ENCODE measurements at places on chromosomes 13 and 19.

- no peak for DNase-seq
Observed at GRCh38 chr19:48443731-48444128, 2.1 kb upstream of the GRWD1 start.

DNA sequence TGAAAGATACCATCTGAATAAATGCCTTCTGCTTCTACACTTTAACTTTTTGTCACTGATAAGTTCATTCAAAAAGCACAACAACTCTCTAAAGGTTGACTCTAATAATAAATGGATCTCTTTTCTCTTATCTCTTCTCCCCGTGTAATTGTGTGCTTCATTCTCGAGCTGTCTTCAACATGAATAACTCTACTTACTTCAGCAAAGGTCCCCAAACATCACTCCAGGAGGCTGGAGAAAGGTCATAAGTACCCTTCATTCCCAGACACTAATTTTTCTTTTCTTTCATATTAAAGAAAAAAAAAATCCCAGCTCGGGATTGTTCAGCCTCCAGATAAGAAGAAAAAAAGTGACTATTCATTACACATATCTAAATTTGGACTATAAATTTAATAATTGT lies 222.2 kb downstream of the FOXO1 start:
- DNase-seq: no peak

GRCh38 chr13:30906411-30907051 lies 460 bp downstream of the MEDAG start:
- no peak for DNase-seq

GRCh38 chr13:49082653-49083536 lies 107.2 kb downstream of the FNDC3A start:
- DNase-seq: no peak

DNA sequence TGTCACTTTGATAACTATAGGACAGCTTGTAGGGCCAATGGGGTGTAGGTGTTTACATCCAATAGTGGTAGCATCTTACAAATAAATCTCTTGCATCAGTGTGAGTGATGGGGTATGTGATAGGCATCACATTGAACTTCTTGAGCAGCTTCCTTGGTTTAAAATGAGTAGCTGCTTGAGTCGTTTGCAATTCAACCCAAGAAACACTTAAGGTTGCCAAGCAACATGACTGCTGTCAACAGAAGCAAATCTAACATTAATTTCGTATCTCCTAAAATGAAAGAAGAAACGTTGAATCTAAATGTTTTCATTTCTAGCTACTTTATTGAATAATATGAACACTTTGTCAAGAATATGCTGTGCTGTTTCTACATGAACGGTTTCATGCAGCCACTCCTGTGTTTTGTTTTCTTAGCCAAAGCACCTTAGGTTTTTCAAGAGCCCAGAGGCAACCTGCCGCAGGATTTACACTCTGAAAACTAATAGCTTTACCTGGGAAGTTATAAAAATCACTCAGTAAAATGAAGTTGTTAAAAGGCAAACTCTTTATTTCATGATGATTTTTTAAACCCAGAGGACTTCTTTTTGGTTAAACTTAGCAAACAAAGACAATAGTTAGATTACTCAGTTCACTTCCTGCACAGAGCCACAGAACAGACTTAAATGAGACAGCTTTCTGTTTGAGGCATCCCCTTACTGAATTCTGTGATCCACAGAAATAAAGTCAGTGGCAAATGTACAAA lies 305.2 kb downstream of the MTUS2 start:
- DNase-seq: peak; percentile 56

DNA sequence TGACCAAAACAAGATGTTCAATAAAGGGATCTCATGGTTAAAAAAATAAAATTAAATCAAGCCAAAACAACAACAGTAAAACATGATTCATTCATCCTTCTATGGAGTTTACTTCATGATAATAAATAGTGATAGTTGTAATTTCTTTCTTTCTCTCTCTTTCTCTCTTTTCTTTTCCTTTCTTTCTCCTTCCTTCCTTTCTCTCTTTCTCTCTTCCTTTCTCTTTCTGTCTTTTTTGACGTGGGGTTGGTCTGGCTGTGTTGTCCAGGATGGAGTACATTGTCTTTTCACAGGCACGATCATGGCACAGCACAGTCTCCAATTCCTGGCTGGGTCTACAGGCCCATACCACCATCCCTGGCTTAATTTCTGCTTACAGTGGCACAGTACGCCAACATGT lies 29.1 kb upstream of the PCCA start:
- no peak for DNase-seq

DNA sequence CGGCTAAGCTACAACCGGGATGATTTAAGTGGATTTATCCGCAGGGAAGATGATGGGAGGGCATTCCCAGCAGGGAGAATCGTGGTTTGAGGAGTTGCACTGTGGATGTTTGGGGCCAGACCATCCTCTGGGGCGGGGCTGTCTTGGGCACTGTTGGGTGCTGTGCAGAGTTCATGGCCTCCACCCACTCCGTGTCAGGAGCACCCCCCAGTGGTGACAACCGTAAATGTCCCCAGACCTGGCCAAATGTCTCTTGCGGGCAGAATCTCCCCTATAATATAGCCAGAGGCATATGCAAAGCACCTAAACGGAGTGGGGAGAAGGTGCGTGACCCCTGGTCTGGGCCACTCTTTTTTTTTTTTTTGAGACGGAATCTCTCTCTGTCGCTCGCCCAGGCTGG lies 40.2 kb downstream of the SMIM24 start:
- DNase-seq: peak; percentile 67

- DNase-seq: no peak
Observed at GRCh38 chr19:29858621-29859020, 46.8 kb downstream of the CCNE1 start.

- DNase-seq: no peak
Observed at GRCh38 chr13:110377178-110377825, 70.2 kb downstream of the COL4A2 start.

DNA sequence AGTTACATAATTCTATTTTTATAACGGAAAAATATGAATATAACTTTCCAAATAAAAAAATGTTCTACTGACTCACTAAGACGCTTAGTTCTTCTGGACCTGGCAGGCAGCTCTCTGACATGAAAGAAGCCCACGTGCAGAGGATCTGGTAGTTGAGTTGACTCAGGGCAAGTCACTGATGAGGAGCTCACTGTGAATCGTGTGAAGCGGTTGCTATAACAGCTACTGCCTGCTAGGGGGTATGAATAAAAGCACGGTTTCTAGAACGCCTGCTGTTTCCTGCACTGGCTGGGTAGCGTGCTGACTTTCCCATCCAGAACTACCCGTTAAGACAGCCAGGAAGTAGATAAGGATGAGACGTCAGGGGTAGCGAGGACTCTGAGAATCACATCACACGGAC lies 54.7 kb upstream of the WASF3 start:
- DNase-seq: peak; percentile 1

- no peak for DNase-seq
Observed at GRCh38 chr19:2237051-2237868, 636 bp downstream of the SF3A2 start.

GRCh38 chr13:63972328-63972727 lies 2556.7 kb upstream of the PCDH20 start:
- no peak for DNase-seq

GRCh38 chr19:24054044-24054935 lies 32.7 kb upstream of the ZNF254 start:
- no peak for DNase-seq

DNA sequence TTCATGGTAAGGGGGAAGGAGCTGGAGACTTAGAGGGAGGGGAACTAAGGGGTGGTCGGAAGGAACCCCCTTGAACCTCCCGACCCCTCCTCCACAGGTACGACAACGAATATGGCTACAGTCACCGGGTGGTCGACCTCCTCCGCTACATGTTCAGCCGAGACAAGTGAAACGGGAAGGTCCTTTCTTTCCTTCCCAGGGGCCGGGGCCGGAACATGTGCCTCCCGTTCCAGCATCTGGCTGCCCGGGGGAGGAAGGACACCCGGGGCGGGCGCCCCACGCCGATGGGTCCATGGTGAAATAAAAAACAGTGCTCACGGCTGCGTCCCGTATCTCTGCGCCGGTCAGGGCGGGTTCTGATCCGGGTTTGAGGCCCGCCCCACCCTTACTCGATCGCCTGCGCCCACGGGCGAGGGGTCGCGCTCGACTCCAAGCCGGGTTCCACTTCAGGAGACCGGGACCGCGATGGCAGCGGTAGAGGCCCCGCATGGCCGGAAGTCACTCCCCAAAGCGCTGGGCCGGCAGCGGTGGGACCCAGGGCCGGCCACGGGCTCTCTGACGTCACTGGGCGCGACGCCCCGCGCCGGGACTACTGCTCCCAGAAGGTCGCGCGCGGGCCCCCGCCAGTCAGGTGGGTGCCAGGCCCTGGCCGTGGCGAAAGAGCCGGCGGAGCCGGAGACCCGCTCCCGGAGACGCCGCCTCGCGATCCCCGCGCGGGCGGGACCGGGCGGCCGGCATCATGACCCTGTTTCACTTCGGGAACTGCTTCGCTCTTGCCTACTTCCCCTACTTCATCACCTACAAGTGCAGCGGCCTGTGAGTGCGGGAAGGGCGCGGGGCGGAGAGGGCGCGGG lies at the start of gene TMEM147:
TSS of gene TMEM147 (plus strand) at position 626 of the 854 bp plus-strand sequence. CDS start at position 740, 114 bp downstream.
- DNase-seq: peak; percentile 83

DNA sequence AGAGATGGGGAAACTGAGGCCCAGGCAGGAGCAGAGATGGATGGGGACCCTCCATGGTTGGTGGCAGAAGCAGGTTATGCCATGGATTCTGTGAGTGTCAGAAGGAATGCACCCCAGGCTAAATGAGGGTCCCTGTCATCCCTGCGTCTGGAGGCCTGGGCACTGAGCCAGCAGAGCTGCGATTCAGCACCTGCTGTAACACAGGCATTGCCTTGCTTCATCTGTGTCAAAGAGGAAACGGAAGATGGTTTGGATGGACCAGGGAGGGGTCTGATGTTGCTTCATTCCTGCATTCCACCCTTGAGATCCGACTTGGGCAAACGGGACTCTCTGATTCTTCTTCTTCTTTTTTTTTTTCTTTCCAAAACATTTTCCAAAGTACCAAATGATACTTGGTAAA lies 1.2 kb downstream of the C5AR1 start:
- no peak for DNase-seq

All from CD4-positive, alpha-beta T cell treated with Interleukin-21 for 1 hour (primary cell).